ENCODE measurements at places on chromosomes 6 and 20.

DNA sequence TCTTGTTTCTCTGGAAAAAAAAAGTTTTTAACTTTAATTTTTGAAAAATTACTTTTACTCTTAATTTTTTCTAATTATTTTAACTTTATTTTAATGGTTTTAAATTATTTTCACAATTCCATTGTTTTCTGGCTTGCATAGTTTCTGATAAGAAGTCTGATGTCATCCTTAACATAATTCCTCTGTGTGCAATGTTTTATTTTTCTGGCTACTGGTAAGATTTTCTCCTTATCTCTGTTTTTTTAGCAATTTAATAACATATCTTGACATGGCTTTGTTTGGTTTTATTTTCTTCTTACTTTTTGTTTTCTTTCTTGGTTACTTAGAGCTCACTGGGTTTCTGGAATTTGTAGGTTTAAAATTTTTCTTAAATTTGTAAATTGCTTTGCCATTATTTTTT lies 114.8 kb downstream of the TBXT start:
- H3K27me3 ChIP-seq = no peaks in the 10 kb centered on the region
- no peak overlapping the region for H3K4me3 ChIP-seq
- no peaks in the 10 kb centered on the region for H3K36me3 ChIP-seq
- no peak overlapping the region for H3K27ac ChIP-seq
- DNase-seq = no peak

DNA sequence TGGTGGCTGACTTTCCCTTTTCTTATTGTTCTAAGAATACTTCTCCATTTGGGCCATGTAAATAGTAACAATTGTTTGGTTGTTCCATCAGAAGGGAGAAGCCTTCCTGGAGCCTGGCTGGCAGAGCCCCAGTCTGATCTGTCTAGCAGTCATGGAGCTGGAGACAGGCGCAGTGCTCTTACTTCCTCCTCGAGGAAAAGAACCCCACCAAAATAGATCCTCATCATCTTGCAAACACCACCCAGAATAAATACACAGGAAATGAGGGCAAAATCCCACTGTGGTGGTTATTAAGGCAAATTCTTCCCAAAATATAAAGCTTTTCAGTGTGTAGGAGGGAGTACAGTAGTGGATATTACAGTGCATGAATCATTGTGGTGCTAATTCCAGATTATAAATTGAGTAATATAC lies 195.1 kb upstream of the SGK1 start:
- H3K27ac ChIP-seq = no peak overlapping the region
- no peak overlapping the region for H3K4me3 ChIP-seq
- H3K36me3 ChIP-seq = no peaks in the 10 kb centered on the region

GRCh38 chr6:16286151-16286522 lies 47.8 kb downstream of the GMPR start:
- no peak overlapping the region for H3K4me3 ChIP-seq
- H3K4me1 ChIP-seq = peaks cover 3% of the 10 kb centered on the region
- no peak for DNase-seq
- no peak overlapping the region for H3K27ac ChIP-seq
- no peaks in the 10 kb centered on the region for H3K27me3 ChIP-seq

- H3K27me3 ChIP-seq = no peaks in the 10 kb centered on the region
- H3K4me3 ChIP-seq = no peak overlapping the region
- no peaks in the 10 kb centered on the region for H3K36me3 ChIP-seq
- H3K27ac ChIP-seq = no peak overlapping the region
- H3K4me1 ChIP-seq = peaks cover 4% of the 10 kb centered on the region
- peak; percentile 28 for DNase-seq
Measured at GRCh38 chr6:88492824-88493223, 326.7 kb upstream of the CNR1 start.

DNA sequence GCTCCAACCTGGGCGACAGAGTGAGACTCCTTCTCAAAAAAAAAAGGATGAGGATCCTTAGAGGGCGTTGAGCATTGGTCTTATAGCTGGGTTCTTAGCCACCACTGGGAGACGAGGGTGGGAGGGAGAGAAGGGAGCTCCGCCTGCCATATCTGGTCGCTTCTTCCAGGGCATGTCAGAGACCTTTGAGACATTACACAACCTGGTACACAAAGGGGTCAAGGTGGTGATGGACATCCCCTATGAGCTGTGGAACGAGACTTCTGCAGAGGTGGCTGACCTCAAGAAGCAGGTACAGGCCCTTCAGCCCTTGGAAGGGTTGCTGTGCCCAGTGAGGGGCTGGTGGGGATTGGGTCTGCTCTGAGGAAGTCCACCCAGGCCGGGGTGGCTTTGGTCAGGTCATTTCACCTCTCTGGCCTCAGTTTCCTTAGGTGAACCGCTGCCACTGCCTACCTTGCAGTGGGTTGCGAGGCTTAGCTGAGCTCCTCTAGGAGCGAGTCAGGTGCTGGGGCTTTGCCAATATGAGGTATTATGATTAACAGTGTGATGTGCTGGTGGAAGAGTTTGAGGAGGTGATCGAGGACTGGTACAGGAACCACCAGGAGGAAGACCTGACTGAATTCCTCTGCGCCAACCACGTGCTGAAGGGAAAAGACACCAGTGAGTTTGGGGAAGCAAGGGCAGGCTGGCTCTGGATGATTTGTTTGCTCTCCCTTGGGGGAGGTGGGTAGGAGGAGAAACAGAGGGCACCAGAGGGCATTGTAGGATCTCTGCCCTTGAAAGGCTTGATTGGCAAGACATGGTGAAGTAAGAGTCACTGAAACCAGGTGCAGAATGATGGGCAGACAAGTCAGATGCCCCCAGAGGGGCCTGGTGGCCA lies 8.5 kb downstream of the CNPY3 start:
- no peaks in the 10 kb centered on the region for H3K4me1 ChIP-seq
- no peak for DNase-seq
- H3K36me3 ChIP-seq = peaks cover 21% of the 10 kb centered on the region
- H3K4me3 ChIP-seq = no peak overlapping the region
- H3K27me3 ChIP-seq = no peaks in the 10 kb centered on the region

DNA sequence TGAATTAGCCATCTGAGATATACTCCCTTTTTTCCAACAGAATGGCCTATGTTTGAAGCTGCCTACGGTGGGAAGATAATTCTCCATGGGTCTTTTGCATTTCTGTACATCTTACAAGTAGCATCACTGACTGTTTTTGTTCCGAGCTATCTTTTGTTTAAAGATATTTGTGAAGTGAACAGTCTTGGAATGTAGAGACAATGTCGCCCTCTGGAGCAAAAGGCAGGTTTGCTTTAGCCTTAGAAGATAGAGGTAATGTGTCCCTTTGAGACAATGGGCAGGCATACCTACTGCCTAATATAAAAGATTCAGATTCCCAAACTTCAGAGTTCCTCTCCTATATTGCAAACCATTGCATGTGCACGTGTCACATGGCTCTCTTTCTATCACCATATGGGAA lies 347.8 kb upstream of the CNR1 start:
- H3K4me1 ChIP-seq = no peaks in the 10 kb centered on the region
- no peak overlapping the region for H3K27ac ChIP-seq
- DNase-seq = no peak

DNA sequence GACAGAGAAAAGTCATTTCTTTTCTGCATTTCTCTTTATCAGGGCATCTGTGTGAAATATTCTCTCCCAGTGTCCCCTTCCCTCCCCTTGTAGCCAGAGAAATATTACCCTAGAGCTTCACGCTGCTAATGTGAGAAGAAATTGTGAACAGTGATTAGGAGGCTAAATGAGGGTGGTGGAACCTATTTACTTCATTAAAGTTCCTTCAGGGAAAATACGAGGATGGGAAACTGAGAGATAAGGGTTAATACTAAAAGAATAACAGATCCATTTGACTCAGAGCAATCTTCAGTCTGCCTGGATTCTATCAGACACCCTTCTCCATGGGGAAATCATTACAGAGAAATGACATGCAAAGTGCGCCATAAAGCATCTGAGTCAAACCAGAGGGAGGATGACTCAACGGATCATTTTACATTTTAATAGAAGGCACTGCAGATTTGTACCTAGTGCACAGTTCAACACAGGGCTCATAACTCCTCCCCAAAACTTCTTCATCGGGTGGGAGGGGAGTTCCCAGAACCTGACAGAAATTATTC lies 131.3 kb downstream of the GJA10 start:
- peak; percentile 92 for DNase-seq
- no peaks in the 10 kb centered on the region for H3K36me3 ChIP-seq
- peak overlapping the region; percentile 14 for H3K27ac ChIP-seq
- peaks cover 7% of the 10 kb centered on the region for H3K4me1 ChIP-seq
- H3K27me3 ChIP-seq = no peaks in the 10 kb centered on the region

- no peaks in the 10 kb centered on the region for H3K36me3 ChIP-seq
- H3K27me3 ChIP-seq = no peaks in the 10 kb centered on the region
- no peak overlapping the region for H3K4me3 ChIP-seq
- peak; percentile 45 for DNase-seq
- H3K4me1 ChIP-seq = peaks cover 13% of the 10 kb centered on the region
Measured at GRCh38 chr6:129701721-129702455, 8.1 kb downstream of the ARHGAP18 start.
